ENCODE measurements at places on chromosomes 5 and 9.
A peak's percentile ranks its signal among the peaks of the same experiment; 100 is the strongest.

- no peak for DNase-seq
These were observed 81.2 kb downstream of the ARSB start for GRCh38 chr5:78903861-78904260.

- DNase-seq: no peak
These were observed 17.4 kb downstream of the ERCC8 start for GRCh38 chr5:60927450-60927849.

DNA sequence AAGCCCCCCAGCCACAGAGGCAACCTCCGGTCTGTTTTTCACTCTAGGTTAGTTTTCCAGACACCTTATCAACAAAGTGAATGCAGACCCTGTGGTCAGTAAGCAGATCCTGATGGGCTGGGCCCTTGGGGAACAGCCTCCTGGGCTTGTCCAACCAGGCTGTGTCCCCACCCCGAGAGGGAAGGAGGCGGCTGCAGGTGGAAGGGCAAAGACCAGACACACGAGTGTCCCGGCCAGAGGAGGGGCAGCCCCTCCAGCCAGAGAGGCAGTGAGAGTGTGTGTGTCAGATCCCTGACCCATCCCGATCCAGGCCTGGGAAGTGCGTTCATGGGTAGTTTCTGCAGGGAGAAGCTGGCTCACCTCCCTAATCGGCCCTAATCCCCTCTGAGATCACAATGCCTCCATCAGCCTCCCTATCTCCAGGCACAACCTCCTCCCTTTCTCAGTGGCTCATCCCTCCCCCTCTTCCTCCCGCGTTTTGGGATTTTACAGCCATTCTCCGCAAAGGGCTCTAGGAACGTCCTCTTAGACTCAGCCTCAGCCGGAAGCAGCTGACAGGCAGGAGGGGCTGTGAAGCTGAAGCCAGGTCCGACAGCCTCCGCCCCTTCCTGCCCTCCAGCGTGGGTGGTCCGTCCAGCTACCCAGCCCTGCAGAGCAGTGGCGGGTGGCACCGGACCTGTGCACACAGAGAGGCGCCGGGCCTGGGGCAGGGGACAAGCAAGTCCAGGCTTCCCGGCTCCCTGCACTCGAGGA, 9.7 kb downstream of the SLC12A7 start:
- DNase-seq: peak; percentile 44

- DNase-seq: no peak
These were observed 6.9 kb upstream of the NIPSNAP3A start for GRCh38 chr9:104740621-104741020.

GRCh38 chr9:15499139-15499538, 11.6 kb downstream of the PSIP1 start:
- DNase-seq: no peak
